Activated CD4-positive, alpha-beta T cell treated with anti-CD3 and anti-CD28 coated beads for 4 hours (primary cell): ENCODE measurements at places on chromosomes 1 and 21.

GRCh38 chr1:35085421-35085820 is 6.2 kb downstream of the ZMYM1 start:
- no peak for DNase-seq

- peak; percentile 67 for DNase-seq
Measured at GRCh38 chr1:110634455-110635311, 28.5 kb upstream of the KCNA2 start.

GRCh38 chr1:31694069-31694963 is 9.5 kb downstream of the COL16A1 start:
- no peak for DNase-seq

GRCh38 chr1:203796236-203796605 is 798 bp downstream of the ZBED6 start:
- DNase-seq = no peak

- DNase-seq = no peak
Measured at GRCh38 chr1:92065042-92065441, 10.2 kb downstream of the SETSIP start.

DNA sequence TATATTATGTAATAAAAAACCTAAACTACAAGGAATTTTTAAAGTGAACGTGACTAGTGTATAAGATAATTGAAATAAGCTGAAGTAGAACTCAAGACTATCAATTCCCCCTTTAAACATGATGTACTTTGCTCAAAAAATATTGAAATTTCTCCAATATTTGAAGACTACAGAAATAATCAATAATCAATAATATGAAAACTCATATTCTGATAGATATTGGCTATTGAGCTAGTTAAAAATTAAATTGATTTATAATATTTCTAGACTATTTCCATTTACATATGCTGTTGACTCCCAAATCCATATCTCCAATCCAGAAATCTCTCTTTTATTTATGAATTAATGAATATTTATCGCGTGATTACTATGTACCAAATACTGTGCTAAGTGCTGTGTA is 133.2 kb downstream of the USH2A start:
- DNase-seq = no peak

GRCh38 chr1:212488436-212489283 is 55.9 kb downstream of the NENF start:
- DNase-seq = no peak

GRCh38 chr1:100510451-100510850 is 27.5 kb upstream of the GPR88 start:
- DNase-seq = no peak

DNA sequence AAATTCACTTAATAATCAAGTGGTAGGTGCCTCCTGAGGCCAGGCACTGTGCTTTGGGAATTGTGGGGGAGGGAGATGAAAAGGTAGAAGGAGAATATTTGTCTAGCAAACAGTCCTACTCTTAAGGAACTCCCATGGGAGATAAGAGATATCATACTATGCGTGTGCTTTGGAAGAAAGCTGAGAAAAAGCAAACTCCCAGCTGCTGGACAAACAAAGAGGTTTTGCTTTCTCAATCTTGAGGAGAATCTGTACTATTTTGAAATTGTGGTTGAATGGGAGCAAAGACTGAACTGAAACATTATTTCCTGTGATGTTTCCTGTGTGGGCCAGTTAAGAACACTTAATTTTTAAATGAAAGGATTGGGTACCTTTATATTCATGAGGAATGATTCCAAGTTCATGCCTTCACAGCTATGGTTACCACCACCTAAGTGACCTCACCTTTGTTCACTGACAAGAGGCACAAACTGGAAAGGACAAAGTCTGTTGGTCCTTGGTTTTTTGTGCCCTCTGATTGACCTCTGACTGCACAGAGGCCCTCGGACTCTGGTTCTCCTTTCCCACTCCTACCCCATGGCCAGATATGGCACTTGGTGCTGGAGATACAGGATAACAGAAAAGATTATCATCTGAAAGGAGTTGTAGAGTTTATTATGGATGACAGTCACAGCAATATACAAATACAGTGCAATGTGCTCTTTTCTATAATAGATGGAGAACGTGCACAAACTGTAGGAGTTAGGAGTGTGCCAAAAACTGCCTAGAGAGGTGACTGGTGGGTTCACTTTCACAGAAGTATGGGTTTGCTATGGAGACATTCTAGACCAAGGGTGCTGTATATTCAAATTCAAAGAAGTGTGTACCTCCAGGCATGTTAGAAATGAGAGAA is 1.6 kb downstream of the CD53 start:
- no peak for DNase-seq

GRCh38 chr21:21864321-21864840 is 866.2 kb downstream of the NCAM2 start:
- DNase-seq = no peak

- DNase-seq = no peak
Measured at GRCh38 chr1:213829780-213830179, 158.0 kb upstream of the PROX1 start.

- no peak for DNase-seq
Measured at GRCh38 chr1:62117018-62117750, 77.5 kb upstream of the L1TD1 start.

GRCh38 chr1:53449021-53449420 is 10.2 kb upstream of the DMRTB1 start:
- no peak for DNase-seq

- peak; percentile 34 for DNase-seq
Measured at GRCh38 chr1:230084408-230085177, 17.6 kb downstream of the GALNT2 start.

GRCh38 chr1:92298213-92298572 is 594 bp downstream of the GLMN start:
- no peak for DNase-seq

- DNase-seq = no peak
Measured at GRCh38 chr1:164650531-164650930, 91.5 kb downstream of the PBX1 start.

- DNase-seq = no peak
Measured at GRCh38 chr1:192601567-192601966, 26.0 kb downstream of the RGS1 start.

GRCh38 chr1:200252531-200252930 is 157.3 kb downstream of the ZNF281 start:
- DNase-seq = no peak

DNA sequence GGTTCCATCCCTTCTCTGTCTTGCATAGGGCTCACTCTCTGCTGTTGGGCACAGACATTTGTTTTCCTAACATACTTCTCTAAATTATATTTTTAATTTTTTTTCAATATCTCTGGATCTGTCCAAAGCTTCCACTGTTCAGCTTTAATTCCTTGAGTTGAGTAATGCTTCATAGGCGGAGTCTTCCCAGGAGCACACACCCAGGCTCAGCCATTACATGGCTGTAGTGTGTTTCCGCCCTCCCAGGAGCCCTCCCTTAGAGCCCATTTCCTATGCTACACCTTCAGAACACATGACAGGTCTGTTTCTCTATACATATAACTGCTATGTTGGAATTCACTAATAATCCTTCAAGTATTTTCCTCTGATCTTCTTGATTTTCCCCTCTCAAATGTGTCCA is 297.4 kb downstream of the PBX1 start:
- DNase-seq = no peak

DNA sequence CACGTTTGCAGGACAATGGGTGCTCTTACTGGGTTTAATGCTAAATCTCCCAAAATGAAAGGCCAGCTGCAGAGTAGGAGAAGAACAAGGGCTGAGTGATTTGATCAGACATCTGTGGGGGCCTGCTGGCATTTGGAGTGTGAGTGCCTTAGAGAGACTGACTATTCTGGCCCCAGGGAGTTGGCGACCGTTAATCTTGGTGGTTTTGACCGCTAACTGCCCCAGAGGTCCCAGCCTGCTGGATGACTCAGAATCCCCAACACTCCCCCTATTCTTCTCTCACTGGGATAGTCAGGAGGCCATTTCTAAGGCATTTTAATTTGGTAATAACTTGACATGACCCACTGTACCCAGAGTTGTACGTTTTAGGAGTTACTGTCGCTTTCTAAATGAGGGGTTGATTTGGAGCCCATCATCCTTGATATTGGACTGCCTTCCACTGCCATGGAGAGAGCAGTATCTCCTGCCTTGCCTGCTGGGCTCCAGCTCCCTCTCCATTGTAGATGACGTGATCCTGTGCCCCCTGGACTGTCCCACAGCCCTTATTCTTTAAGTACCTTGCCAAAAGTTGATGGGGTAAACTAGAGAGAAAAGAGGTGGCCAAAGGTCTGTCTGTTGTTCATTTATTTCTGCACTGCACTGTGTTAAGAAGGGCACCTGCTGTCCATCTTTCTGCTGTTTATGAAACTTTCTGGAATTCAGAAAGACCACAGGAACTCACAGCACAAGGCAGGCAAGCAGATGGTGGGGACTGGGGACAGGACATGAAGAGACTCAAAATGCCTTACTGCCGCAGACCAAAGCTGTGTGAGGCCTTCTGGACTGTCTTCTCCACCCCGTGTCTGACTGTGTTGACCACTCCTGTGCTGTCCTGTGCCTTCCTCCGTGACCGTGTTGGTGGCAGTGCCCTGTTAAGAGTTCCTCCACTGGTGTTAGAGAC is 98.2 kb upstream of the ARTN start:
- no peak for DNase-seq

DNA sequence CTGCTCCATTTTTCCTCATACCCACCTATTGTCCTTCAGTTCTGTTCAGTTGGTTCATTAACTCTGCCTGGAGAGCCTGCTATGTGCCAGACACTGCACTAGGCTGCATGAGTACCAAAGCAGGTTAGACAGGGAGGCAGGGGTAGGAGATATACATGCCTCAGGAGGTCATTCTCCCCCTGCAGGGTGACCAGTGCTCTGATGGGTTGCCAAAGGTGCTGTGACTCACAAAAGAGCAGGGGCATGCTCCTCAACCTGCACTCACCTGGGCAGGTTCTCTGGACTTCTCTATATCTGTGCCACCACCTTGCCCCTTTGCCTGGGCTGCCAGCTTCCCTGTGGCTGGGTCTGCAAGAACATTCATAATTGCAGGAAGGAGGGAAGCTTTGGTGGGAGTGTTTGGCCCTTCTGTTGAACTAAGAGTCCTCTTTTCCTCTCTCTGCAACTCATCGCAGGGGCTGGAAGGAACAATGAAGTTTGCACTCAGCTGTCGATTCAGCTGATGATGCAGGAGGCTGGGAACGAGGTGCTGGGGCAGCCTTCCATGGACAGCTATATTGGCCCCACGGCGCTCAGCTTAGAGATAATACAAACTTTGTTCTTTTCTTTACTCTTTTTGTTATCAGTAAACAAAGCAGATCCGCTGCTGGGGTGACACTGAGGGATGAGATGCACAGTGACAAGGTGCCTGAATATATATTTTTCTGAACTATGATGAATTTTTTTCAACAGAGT is 356.4 kb upstream of the PLXNA2 start:
- DNase-seq = no peak

- no peak for DNase-seq
Measured at GRCh38 chr21:36395353-36396111, 10.3 kb downstream of the CHAF1B start.

DNA sequence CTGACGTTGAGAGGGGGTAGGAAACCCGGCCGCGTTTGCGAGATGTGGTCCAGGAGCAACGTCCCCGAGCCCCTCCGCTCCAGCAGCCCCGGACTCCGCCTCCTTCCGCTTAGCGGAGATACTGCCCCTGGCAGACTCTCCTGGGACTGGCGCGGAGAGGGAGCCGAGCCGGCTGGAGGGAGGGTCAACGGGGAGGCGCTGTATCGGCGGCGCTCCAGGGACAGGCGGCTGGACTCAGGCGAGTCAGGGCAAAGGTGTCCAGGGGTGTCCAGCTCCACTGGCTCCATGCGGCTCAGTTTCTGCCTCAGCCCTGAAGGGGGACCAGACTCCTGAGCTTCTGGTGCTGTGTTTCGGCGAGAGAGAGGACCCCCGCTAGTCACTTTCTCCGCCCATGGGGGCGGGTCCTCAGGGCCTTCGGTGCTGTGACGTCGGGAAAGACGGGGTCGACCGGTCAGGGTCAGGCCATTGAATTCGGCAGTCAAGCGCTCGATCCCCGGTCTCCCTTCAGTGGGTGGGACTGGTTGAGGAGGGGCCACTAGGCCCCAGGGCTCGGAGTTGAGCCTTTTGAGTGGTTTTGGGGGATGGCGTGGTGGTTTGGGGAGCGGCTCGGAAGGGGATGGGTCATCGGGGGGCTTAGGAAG is 2.8 kb upstream of the LIX1L start:
- peak; percentile 49 for DNase-seq

DNA sequence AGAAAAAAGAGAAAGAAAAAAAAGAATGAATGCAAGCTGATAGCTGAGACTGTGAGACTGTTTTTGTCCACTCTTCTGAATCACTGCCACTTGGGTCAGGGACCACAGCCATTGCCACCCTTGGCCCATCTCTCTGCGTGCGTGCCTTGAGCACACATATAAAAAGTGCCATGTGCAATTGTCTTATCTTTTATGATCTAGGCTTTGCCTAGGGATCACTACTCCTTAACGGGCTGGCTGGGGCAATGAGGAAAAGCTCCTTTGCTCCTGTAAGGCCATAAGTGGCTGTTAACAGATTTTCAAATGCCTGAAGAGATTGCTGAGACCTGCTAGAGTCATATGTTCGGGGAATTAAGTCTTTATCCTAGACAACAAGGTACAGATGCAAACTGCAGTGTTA is 8.2 kb downstream of the SPATA46 start:
- no peak for DNase-seq

GRCh38 chr1:53339736-53340635 is 12.1 kb upstream of the LRP8 start:
- DNase-seq = no peak

GRCh38 chr1:10967090-10967489 is 45.4 kb upstream of the TARDBP start:
- no peak for DNase-seq

DNA sequence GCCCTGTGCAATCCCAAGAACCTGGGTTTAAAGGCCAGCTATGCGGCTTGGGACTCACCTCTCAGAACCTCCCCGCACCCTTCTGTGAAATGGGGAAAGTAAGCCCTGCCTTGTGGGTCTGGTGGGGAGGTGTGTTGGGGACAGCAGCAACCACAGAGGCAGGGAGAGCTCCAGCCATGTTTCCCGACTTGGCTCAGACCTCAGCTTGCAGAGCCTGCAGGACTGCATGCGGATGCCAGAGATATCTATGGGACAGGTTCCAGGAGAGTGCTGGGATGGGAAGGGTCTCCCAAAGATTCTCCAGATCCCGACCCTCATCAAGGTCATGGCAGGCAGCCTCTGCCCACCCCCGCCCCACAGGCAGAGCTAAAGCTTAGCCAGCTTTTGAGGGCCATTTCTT is 20.2 kb downstream of the PADI1 start:
- DNase-seq = no peak

- no peak for DNase-seq
Measured at GRCh38 chr1:24329797-24330543, 10.8 kb downstream of the GRHL3 start.

GRCh38 chr1:100988121-100988520 is 37.5 kb downstream of the DPH5 start:
- DNase-seq = no peak

GRCh38 chr1:162627662-162628296 is 4.5 kb upstream of the DDR2 start:
- no peak for DNase-seq

DNA sequence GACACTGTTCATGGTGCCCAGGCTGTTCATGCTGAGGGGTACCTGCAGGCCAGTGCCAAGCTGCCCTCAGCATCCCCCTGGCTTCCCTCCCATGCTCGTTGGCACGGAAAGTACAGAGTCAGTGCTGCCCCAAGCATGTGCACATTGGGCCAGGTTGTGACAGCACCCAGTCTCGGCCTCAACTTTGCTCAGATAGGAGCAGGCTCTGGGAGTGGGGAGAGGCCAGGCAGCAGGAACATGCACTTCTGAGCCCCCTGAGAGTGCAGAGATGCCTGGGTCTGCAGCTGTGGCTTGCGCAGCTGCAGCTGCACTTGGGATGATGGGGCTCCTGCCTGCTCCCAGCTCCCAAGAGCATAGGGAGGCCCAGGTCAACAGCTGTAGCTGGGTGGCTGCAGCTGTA is 966.4 kb upstream of the NCAM2 start:
- DNase-seq = no peak

- DNase-seq = no peak
Measured at GRCh38 chr21:43740497-43741156, 21.7 kb downstream of the PDXK start.
